ENCODE measurements at places on chromosomes 1 and 21.

- DNase-seq, result no peak
Observed at GRCh38 chr1:5996641-5997270, 4.5 kb upstream of the NPHP4 start.

- no peak for DNase-seq
Observed at GRCh38 chr1:236654957-236655356, 31.3 kb upstream of the ACTN2 start.

DNA sequence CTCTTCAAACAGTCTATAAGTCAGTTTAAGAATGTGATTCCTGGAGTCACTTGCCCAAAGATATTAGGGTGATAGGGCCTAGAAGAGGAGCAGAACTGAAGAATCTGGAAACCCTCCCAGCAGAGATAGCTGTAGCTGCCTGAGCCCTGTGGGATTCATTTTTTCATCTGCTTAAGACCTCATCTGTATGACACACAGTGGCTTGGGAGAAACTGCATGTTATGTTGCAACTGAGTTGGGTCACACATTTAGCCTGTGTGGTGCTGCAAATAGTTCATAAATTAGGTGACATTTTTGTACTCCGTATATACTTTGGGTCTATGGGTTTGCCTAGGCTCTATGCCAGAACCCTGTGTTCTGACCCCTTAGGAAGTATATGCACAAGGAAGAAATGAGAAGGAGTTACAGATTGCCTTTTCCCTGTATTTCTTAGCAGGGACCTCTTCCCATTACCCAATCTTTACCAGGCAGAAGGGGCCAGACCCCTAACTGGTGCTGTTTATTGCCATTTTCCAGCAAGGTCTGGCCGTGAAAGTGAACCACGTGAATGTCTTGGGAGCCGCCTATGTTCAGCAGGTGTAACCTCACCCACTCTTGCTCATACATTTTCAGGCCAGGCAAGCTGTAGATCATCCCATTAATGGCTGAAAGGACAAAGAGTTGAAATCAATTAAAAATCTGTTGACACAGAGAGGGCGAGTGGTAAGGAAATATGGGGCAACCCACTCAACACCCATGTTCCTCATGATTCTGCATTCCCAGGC lies 41.9 kb upstream of the SLC19A2 start:
- DNase-seq, result no peak

- DNase-seq, result no peak
Observed at GRCh38 chr1:59827055-59827643, 12.4 kb downstream of the HOOK1 start.

- no peak for DNase-seq
Observed at GRCh38 chr1:161133220-161133740, 813 bp upstream of the DEDD start.

GRCh38 chr1:198520524-198521254 lies 19.8 kb downstream of the ATP6V1G3 start:
- DNase-seq, result no peak

DNA sequence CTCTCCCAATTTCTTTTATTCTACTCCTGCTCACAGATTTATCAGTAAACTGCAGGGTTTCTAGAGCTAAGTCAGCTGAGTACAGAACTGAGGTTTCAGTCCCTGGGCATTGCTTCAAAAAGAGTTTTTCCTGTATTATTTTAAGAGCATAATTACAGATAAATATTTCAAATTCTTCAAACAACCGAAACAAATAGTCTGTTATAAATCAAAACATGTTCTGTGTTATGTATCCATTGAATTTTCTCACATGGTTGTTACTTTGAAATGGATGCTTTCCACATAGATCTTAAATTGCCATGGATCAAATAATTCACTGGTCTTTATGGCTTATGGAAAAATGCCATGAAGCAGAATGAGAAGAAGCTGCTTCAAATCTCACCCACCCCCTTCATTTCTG lies 64.5 kb downstream of the LRRC8C start:
- DNase-seq, result no peak

GRCh38 chr1:234647245-234647644 lies 37.3 kb upstream of the IRF2BP2 start:
- DNase-seq, result no peak

DNA sequence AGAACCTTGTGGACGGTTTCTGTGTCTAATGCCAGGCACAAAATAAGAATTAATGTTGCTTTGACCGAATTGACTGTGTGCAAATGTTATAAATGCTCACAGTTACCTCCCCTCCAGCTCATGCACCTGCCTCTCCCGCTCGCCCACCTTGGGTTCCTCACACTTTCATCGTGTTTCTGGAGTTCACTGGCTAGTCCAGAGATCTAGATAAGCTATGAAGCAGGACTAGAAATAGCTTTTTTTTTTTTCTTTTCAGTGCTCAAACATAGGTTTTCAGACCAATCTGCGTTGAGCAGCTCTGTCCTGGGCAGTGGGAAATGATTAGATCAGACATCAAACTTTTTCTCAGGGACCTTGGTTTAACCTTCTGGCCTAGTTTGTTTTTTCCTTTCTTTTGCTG lies 11.1 kb downstream of the TENT5C start:
- no peak for DNase-seq

- no peak for DNase-seq
Observed at GRCh38 chr1:20152599-20152930, 13.4 kb downstream of the PLA2G2F start.

GRCh38 chr1:27974417-27974781 lies 14.6 kb downstream of the XKR8 start:
- no peak for DNase-seq

GRCh38 chr1:27363766-27364695 lies 2.7 kb downstream of the MAP3K6 start:
- DNase-seq, result no peak

- DNase-seq, result no peak
Observed at GRCh38 chr1:206497774-206498173, 9.6 kb upstream of the RASSF5 start.

- DNase-seq, result no peak
Observed at GRCh38 chr1:87239997-87240605, 88.6 kb upstream of the LMO4 start.

- no peak for DNase-seq
Observed at GRCh38 chr1:79981481-79981880, 975.0 kb upstream of the ADGRL4 start.

DNA sequence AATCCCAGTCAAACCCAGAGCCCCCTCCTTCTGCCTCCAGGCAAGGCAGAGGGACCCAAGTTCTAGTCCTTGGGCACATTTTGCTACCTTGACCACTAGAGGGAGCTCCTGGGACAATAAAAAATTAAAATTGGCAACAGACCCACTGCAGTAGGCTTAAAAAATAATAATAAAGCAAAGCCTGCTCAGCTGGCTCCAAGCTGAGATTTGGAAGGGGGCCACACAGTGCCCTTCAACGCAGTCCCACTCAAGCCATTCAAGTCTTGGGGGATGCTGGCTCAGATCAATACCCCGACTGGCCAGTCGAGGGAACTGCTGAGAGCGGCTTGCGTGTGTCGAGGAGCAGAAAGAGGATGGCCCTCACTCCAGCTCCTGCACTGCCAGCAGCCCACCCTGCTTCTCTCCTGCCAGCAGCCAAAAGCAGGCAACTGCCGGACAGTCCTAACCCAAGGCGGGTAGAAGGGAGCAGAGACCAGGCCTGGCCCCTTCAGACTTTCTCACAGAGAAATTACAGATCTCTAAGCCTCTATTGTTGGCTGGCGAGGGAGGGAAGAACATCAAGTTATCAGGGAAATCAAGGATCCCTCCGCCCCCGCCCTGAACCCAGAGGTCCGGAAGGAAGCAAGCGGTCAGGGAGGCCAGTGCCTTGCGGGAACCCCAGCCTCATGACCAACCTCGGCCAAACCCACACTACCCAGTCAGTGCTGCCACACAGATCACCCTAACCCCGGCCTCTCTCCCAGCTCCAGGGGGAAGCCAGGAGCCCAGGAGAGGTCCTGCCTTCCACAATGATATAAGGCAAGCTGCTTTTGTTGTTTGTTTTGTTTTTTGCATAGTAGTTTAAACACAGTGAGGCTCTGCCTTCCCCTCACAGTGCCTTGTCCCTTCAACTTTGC lies 4.9 kb upstream of the ALDH4A1 start:
- DNase-seq, result peak; percentile 31

DNA sequence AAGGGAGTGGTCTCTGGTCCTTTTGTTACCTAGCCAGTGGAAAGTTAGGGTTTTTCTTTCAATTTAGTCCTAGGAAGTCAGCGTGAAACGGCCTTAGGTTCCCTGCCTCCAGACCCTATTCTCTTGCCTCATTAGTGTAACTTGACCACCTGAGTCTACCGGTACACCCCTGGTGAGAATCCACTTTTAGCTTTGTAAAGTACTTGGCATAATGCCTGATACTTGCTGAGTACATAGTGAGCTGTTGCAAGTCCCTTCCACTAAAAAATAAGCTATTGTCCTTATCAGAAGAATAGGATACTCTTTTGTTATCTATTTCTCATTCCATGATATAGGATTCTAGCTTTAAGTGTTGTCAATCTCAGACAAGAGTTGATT lies 228.8 kb downstream of the ST6GALNAC3 start:
- DNase-seq, result no peak

DNA sequence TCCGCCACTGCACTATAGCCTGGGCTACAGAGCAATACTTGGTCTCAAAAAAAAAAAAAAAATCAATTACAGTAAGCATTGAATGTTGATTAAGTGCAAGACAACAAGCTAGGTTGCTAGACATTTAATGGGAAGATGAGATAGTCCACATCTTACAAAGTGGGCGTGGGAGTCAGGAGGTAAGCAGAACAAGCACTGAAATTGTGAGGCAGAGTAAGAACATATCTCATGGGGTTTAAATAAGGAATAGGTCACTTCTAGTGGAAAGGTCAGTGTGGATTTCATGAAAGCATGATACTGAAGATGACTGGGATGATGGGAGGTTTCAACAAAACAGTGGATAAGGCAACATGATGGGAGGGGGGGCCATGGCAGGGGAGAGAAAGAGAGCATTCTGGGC lies 1.9 kb upstream of the OLFML2B start:
- DNase-seq, result no peak

GRCh38 chr1:100988121-100988520 lies 37.5 kb downstream of the DPH5 start:
- no peak for DNase-seq
